Urinary bladder (tissue), 4 donors: ENCODE measurements at places on chromosomes 16 and 17. TPM values are rescaled to one million over a fixed set of nuclear protein-coding genes. Genes with fewer than 3 reads are reported as not detected.

CRISPLD2 gene
- total RNA-seq: 69.1 TPM

APRT gene
- total RNA-seq: 28.8 TPM

PLCG2 gene
- total RNA-seq: 13.0 TPM

CES4A gene
- 4.9 TPM for total RNA-seq

SDR42E2 gene
- total RNA-seq: not detected

CRYM gene
- 12.6 TPM for total RNA-seq

GCGR gene
- total RNA-seq: not detected

RNU2-1 gene
- total RNA-seq: not detected

RAPGEFL1 gene
- total RNA-seq: 8.0 TPM

ZNF500 gene
- total RNA-seq: 9.9 TPM

CACNG1 gene
- 0.53 TPM for total RNA-seq

KCNJ2 gene
- 9.1 TPM for total RNA-seq

HASPIN gene
- 2.2 TPM for total RNA-seq

EXOC3L1 gene
- total RNA-seq: 3.4 TPM

PRRT2 gene
- total RNA-seq: 7.9 TPM

BEAN1 gene
- 0.85 TPM for total RNA-seq

CALB2 gene
- total RNA-seq: 1.4 TPM

MT1A gene
- not detected for total RNA-seq

PPY gene
- not detected for total RNA-seq

ERBB2 gene
- 60.5 TPM for total RNA-seq

CNGB1 gene
- total RNA-seq: 0.16 TPM

SPATA33 gene
- 3.3 TPM for total RNA-seq

TMEM88 gene
- 8.1 TPM for total RNA-seq

CDH16 gene
- not detected for total RNA-seq

PRSS22 gene
- total RNA-seq: 3.0 TPM

MT1M gene
- total RNA-seq: 0.48 TPM

PLA2G10 gene
- 0.32 TPM for total RNA-seq

TRPV2 gene
- 6.8 TPM for total RNA-seq

SMPD3 gene
- 2.0 TPM for total RNA-seq

RETREG3 gene
- 49.9 TPM for total RNA-seq

P2RX1 gene
- 19.6 TPM for total RNA-seq

RNF222 gene
- not detected for total RNA-seq

PERCC1 gene
- not detected for total RNA-seq

TOB1 gene
- 47.4 TPM for total RNA-seq

HSD17B2 gene
- total RNA-seq: 31.6 TPM

KRTAP2-1 gene
- total RNA-seq: not detected

TNFRSF17 gene
- total RNA-seq: not detected

SYT17 gene
- 6.5 TPM for total RNA-seq

SLFN12L gene
- 3.6 TPM for total RNA-seq

XYLT2 gene
- total RNA-seq: 17.6 TPM

TAT gene
- total RNA-seq: not detected

ODAD4 gene
- total RNA-seq: 1.4 TPM

ADCY7 gene
- total RNA-seq: 14.2 TPM

CCL18 gene
- not detected for total RNA-seq

TACO1 gene
- 6.7 TPM for total RNA-seq

HSPB9 gene
- total RNA-seq: not detected

SEZ6 gene
- total RNA-seq: 0.16 TPM

CACNG3 gene
- total RNA-seq: not detected
